ENCODE measurements at places on chromosomes 7 and 10.

DNA sequence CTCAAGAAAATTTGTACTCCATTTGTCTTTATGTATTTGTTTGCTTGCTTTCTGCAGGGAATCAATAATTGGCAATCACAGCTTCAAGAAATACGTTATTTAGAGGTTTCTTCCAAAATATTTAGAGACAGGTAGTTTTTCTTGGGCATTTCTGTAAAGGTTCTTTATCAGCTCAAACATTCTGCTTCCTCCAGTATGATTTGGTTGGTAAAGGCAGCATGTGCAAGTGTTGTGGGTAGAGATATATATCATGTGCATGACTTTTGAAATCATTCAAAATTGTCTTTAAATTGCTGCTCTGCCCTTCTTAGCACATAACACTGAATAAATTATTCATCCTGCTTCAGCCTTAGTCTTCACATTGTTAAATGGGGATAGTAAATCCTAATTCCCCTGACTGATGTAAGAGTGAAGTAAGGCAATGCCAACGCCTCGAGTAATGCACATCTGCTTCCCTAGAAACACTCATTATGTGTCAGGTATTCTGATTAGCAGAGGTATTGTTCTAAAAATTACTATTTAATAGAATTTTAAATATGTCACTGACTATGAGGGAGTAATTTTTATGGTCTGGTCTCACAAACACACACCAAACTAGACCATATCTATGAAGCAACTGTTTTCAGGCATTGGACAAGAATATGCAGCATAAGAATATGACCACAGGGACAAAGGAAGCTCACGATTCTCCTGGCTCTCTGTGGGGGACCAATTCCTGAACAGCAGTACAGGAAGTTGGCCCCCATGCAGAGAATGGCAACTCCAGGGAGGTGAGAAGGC, 77.3 kb upstream of the AKR1E2 start:
- H3K36me3 ChIP-seq = no peaks in the 10 kb centered on the region
- no peak overlapping the region for H3K27ac ChIP-seq
- DNase-seq = no peak
- no peak overlapping the region for H3K4me3 ChIP-seq
- H3K27me3 ChIP-seq = peaks cover 2% of the 10 kb centered on the region

DNA sequence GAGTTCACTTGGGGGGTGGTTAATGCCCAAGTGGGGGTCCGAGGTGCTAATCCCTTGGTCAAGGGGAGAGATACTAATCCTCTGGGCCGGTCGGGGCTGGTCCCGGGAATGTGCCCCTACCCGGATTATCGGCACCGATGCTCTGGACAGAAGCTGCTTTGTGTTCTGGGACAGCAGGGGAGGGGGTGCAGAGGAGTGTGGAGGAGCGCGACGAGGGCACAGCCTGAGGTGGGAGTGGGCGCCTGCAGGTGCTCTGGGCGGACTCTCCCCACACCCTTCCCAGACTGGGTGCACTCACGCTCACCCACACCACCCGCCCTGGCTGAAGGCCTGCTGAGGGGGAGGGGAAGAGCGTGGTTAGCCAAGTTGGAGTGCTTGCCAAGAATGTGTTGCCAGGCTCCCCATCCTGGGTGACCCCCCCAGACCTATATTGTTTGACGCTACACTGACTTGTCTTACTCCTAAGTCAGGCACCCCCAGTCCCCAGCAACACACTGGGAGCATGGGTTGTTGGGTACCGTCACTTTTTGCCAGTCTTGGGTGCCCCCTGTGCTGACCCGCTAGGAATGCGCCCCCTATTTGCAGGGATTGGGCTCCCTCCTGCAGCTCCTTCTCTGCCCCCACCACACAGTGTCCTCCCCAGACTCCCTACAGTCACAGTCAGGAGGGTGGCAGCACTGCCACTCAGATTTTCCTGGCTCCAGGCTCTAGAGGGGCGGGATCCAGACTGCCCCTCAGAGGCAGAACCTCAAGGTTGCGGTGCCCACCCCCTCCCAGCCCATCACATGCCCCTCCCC, 1.2 kb downstream of the SLC4A2 start:
- no peak for DNase-seq
- H3K27ac ChIP-seq = peak overlapping the region; percentile 78
- H3K4me1 ChIP-seq = peaks cover 21% of the 10 kb centered on the region
- H3K36me3 ChIP-seq = no peaks in the 10 kb centered on the region
- H3K4me3 ChIP-seq = peak overlapping the region; percentile 83
- peaks cover 19% of the 10 kb centered on the region for H3K27me3 ChIP-seq

DNA sequence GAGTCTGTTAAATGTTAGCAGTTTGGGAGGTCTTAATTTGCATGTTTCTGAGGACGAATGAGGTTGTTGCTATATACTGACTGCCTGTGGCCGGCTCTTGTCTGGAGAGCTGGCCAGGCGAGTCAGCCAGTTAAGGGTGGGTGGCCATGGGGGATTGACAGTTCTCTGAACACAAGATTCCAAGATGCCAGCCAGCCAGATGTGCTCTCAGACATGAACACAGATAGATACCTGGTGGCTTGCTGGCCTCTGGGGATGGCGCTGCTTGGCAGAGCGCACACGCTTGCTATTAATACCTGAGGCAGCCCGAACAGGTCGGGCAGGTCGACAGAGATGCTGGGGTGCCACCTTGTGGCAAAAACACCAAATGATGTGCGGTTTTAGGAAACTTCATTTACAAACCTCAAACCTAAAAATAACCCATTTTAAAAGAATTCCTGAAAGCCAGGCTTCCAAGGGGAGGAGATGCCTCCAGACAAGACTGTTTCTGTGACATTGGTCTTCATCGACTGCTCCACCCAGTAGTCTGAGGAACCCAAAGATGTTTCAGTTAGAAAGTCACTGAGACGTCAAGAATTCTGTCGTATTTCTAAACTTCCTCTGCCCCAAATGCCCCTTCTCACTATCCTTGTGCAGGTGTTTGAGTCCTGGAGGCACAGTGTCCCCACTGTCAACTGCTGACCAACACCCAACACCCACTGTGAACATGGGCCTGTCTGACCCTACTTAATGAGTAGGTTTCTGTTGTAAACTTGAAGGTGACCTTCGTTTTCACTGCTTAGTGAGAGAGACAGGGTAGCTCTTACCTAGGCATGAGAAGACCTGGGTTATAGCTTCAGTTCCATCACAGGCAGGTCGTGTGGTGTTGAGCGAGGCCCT, 123.4 kb downstream of the NT5C2 start:
- peaks cover 5% of the 10 kb centered on the region for H3K27me3 ChIP-seq
- peak; percentile 70 for DNase-seq

DNA sequence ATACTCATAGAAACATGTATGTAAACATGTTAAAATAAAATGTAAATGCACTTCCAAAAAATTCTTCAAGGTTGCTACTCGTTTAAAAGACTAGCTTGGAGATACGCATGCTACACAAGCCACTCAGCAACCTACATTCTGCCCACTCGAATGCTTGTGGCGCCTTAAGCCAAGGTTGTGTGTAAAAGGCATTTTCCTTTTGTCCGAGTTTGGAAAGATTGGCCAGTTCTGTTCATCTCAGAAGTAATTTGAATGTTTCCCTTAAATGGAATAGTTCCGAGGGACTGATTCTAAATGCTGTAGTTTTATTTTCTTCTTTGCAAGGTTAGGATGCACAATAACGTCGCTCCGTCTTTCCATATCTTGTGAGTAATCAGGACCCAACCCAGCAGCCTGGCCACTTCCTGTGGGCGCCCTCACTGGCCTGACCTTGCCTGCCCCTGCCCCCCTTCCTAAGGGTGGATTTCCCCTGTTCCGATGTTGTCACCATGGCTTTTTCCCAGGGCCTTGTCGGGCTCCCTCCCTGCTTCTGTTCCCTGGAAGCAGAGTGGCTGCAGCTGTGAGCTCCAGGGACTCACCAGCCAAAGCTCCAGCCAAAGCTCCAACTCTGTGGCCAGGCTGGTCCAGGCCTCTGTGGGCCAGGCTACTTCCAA, 70.6 kb downstream of the PTPRE start:
- peaks cover 10% of the 10 kb centered on the region for H3K36me3 ChIP-seq
- H3K27ac ChIP-seq = no peak overlapping the region
- DNase-seq = no peak
- peaks cover 2% of the 10 kb centered on the region for H3K27me3 ChIP-seq

- no peak for DNase-seq
- H3K4me3 ChIP-seq = no peak overlapping the region
- H3K4me1 ChIP-seq = no peaks in the 10 kb centered on the region
- no peaks in the 10 kb centered on the region for H3K36me3 ChIP-seq
These were observed 17.6 kb downstream of the SUN3 start for GRCh38 chr7:48011323-48011722.

DNA sequence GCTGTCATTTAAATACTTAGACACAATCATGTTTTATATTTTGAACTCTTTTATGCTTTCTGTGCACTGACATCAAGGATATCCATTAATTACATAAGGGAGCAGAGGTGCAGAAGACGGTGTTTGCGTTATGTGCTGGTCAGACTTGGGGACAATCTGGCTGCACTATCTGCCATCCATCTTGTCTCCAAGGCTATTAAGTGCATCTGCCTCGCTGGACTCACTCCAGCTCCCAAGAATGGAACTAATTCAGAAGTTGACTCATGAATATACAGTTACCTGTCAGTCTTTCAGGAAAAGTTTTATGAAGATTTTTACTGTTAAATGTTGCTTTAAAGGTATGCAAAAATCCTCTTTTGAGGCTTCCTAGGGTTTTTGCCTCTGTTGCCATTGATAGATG, 391.0 kb downstream of the SUGCT start:
- no peak overlapping the region for H3K27ac ChIP-seq
- H3K4me1 ChIP-seq = no peaks in the 10 kb centered on the region
- H3K4me3 ChIP-seq = no peak overlapping the region
- no peaks in the 10 kb centered on the region for H3K27me3 ChIP-seq
- DNase-seq = no peak

GRCh38 chr7:68776326-68776725, 821.9 kb upstream of the AUTS2 start:
- no peak overlapping the region for H3K27ac ChIP-seq
- peaks cover 6% of the 10 kb centered on the region for H3K27me3 ChIP-seq
- no peak for DNase-seq
- H3K4me1 ChIP-seq = no peaks in the 10 kb centered on the region
- H3K36me3 ChIP-seq = no peaks in the 10 kb centered on the region

DNA sequence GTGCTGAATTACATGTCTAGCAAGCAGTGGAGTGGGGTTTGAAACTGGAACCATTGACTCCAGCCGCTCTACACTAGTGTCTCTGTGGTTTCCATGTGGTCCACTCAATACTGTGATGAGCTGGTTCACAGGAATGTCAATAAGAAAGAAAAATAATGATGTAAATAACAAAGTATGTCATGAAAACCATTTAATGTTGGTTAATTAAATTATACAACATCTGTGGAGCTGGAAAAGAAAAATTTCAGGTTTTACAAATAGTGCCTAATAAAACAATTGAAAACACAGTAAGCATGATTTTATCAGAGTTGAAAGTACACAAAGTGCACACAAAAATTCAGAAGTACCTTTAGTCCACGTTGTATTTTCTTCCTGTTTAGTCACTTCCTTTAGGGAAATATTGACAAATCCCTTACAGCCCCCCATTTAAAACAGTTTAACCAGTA, 28.7 kb upstream of the NAMPT start:
- H3K27me3 ChIP-seq = no peaks in the 10 kb centered on the region
- H3K4me1 ChIP-seq = no peaks in the 10 kb centered on the region
- no peak overlapping the region for H3K27ac ChIP-seq
- H3K36me3 ChIP-seq = no peaks in the 10 kb centered on the region
- DNase-seq = no peak

GRCh38 chr7:12389089-12389700, 14.5 kb downstream of the VWDE start:
- peaks cover 38% of the 10 kb centered on the region for H3K4me1 ChIP-seq
- H3K36me3 ChIP-seq = no peaks in the 10 kb centered on the region
- H3K4me3 ChIP-seq = no peak overlapping the region
- H3K27ac ChIP-seq = peak overlapping the region; percentile 79
- peaks cover 5% of the 10 kb centered on the region for H3K27me3 ChIP-seq
- DNase-seq = peak; percentile 55

GRCh38 chr7:91668217-91668616, 212.3 kb downstream of the MTERF1 start:
- H3K36me3 ChIP-seq = no peaks in the 10 kb centered on the region
- no peak for DNase-seq
- no peaks in the 10 kb centered on the region for H3K4me1 ChIP-seq
- H3K27me3 ChIP-seq = no peaks in the 10 kb centered on the region
- no peak overlapping the region for H3K27ac ChIP-seq

DNA sequence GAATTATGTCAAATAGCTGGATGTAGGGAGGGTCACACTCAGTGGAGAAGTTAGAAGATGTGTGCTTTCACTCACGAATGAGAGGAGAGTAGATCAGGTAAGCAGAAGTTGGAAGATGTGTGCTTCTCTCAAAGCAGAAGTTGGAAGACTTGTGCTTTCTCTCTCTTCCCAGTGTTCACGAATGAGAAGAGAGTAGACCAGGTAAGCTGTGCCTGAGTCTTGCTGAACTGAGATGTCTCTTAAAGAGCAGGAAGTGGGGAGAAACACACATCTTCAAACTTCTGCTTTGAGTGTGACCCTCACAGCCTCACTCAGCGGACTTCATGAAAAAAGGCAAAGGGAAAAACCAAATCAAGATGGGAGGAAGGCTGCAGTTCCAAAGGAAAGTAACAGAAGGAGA, 7.0 kb upstream of the TMEM243 start:
- no peaks in the 10 kb centered on the region for H3K27me3 ChIP-seq
- H3K27ac ChIP-seq = no peak overlapping the region
- no peaks in the 10 kb centered on the region for H3K36me3 ChIP-seq
- H3K4me1 ChIP-seq = no peaks in the 10 kb centered on the region
- H3K4me3 ChIP-seq = peak overlapping the region; percentile 4
- DNase-seq = no peak

DNA sequence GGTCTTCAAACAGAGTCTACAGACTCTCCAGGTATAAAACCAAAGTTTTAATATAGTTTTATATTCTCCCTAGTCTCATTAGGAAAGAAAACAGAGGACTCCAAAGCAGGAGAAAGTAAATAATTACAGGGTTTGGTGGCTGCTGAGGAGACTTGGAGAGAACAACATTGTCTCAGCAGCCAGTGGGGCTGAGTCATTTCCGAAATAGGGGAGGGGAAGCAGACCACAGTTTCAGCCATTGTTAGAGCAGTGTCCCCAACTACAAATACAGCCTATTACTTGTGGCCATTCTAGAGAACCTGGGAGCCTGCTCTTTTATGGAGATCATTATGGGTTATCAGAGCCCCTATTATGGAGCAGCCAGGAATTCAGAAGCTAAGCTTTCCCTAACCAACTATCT, 44.2 kb upstream of the A1CF start:
- DNase-seq = no peak
- no peaks in the 10 kb centered on the region for H3K36me3 ChIP-seq
- no peak overlapping the region for H3K4me3 ChIP-seq
- H3K27ac ChIP-seq = no peak overlapping the region
- no peaks in the 10 kb centered on the region for H3K27me3 ChIP-seq

DNA sequence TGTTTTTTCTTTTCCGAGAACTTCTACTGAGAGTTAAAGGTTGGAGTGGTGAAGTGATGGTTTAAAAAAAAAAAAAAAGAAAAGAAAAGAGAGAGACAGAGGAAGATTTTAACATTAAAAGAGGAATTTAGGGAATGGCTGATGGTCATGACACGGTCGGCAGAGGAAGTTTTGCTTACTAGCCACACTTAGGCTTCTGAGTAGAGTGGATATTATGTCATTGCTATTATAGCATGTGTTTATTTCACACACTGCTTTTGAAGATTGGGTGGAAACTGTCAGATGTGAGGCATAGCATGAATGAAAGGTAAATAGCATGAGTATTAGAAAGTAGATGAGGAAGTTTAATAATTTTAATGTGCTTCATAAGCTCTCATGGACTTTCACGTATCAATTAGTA, 2.5 kb downstream of the KAT6B start:
- H3K4me1 ChIP-seq = peaks cover 14% of the 10 kb centered on the region
- H3K4me3 ChIP-seq = no peak overlapping the region
- H3K27ac ChIP-seq = no peak overlapping the region
- DNase-seq = no peak
- H3K36me3 ChIP-seq = no peaks in the 10 kb centered on the region
